ENCODE measurements at places on chromosomes 5 and 9.

GRCh38 chr5:178515776-178516503 is 74.3 kb downstream of the COL23A1 start:
- DNase-seq: no peak

GRCh38 chr5:168327451-168327850 is 36.0 kb downstream of the WWC1 start:
- no peak for DNase-seq

DNA sequence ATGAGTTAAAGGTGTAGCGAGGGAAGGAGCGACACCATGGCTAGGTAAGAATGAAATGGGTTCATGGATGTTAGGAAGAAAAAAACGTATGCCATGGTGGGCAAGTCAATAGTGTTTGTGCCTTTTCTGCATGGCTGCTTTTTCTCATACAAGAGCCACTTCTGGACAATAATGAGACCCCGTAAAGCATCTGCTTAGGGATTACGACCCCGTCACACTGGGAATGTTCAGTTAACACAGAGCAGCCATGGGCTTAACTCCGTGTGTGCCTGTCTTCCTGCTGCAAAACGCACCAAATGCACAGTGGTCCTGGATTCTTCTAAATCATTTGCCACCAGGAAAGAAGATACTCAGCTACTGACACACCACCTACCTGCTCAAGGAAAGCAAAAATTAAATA is 81.8 kb downstream of the NFIB start:
- DNase-seq: no peak

GRCh38 chr5:176609724-176610434 is at the start of gene GPRIN1:
Gene GPRIN1, minus strand, starts transcription at chr5:176610156. Its CDS starts 10,322 bp downstream, at chr5:176599834.
- no peak for DNase-seq

- no peak for DNase-seq
Measured at GRCh38 chr5:172846249-172846648, 12.2 kb downstream of the ERGIC1 start.

- no peak for DNase-seq
Measured at GRCh38 chr9:121672213-121672612, 20.8 kb downstream of the DAB2IP start.
